Naive thymus-derived CD4-positive, alpha-beta T cell (primary cell): ENCODE measurements at places on chromosomes 4 and X. TPM values are rescaled to one million over a fixed set of nuclear protein-coding genes. Genes with fewer than 3 reads are reported as not detected.

DNA sequence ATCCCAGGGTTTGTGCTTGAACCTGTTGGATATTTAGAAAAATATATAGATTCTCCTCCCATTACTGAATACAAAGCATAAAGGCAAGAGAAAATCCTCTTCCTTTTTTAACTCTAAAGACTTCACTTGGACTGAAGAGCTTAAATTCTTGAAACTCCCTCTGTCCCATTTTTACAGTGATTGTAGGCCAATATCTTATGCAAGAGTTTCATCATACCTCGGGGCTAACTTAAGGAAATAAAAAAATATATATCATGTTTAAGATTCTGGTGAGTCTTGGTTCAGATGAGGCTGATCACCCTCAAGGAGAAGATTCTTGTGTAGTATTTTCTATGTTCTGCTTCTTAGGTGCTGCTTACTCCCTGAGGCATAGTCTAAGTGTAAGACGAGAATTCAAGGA lies 1449.6 kb downstream of the C4orf33 start:
- DNase-seq, result no peak

DNA sequence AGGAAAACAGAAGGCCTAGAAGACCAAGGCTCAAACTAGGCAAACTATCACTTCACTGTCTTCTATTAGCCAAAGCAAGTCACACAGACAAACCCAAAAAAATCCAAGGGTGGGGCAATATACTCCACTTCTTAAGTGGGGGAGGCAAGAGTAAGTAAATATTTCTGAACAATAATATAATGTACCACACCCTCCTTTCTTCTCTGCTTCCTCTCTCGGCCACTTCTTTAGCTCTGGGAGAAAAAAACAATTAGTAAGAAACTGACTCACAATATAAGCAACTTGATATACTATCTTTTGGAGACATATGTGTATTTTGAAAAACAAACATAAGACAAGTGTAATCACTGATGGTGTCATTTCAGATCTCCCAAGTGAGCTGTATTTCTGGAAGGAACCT lies 14.8 kb downstream of the DCAF8L1 start:
- no peak for DNase-seq

DNA sequence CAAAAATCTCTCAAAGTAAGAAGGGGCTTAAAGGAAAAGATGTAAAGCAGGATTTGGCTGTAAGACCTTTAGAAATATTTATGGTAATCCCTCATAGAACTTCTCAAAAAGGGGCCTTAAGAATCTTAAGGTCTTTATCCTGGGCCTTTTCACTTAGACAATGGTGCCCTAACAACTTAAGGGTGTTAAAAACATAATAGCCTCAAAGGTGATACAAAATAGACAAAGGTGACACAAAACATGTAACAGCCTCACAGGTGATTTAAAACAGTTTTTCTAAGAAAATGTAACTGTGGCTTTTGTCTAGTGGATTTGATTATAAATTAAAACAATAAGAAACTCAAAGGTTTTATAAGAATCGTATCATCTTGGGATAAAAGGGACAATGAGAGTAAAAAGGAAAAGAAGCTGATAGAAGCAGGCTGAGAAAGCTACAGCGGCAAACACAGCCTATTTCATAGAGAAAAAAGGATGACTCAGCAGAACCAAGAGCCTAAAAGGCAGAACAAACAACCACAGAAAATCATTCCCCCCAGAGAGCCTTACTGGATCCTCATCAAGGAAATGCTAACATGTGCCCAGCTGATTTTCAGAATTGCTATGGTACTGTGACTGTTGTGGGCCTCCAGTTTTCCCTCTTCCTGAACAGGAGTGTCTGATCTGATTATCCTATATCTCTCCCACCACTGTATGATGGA lies 164.3 kb downstream of the STPG2 start:
- DNase-seq, result no peak

The BEND2 gene
- not detected for total RNA-seq

GRCh38 chrX:5780821-5781220 lies 447.8 kb downstream of the NLGN4X start:
- no peak for DNase-seq

GRCh38 chr4:81412946-81413495 lies 58.7 kb downstream of the RASGEF1B start:
- no peak for DNase-seq

The PPEF1 gene
- not detected in 2 replicates for total RNA-seq

GRCh38 chrX:48456628-48457331 lies 13.3 kb downstream of the SLC38A5 start:
- no peak for DNase-seq

The SPIN4 gene
- total RNA-seq, result 3.5 TPM

The PRSS12 gene
- total RNA-seq, result not detected in 2 replicates

DNA sequence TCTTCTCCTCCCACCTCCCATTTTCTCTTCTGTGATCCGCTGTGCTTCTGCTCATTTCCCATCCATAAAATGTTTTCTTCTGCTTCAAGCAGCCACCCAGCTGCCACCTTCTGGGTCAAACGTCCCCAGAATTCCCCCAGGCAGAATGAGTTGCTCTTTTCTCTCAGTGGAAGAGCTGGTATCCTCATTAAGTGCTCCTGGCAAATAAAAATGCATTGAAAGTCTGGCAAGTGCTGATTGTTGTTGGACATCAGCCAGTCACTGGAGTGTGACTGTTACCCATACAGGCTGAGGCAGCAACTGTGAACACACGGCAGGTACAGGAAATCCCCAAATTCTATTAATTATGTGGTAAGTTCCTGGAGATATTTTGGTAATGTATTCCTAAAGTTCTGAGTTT lies 52.6 kb downstream of the LIMCH1 start:
- no peak for DNase-seq

The FOXR2 gene
- total RNA-seq, result not detected

- DNase-seq, result no peak
Measured at GRCh38 chr4:155220025-155220424, 11.6 kb downstream of the NPY2R start.

The STIM2 gene
- total RNA-seq, result 67.0 TPM

GRCh38 chrX:133437356-133437755 lies 22.1 kb upstream of the GPC4 start:
- no peak for DNase-seq

The MXRA5 gene
- not detected for total RNA-seq

The PRKG2 gene
- total RNA-seq, result 2.8 TPM

GRCh38 chrX:94936722-94937121 lies 1262.7 kb downstream of the FAM133A start:
- no peak for DNase-seq

DNA sequence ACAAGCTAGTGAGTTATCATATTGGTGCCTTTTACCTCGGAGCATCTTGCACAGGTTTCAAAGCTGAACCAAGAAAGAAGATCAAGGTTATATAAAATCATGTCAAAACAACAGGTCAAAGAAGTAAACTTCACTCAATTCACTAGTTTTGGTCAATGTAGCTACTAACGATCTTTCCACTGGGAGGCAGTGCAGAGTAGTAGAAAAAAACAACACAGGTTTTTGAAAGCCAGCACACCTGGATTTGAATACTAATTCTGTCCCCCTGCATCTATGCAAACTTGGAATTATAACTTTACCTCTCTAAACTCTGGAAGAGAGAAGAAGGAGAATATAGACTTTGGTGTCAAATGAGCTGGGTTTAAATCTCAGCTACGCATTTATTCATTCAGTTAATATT lies 266.1 kb downstream of the GRIA3 start:
- DNase-seq, result no peak
